ENCODE measurements at places on chromosomes 2 and 18. TPM values are rescaled to one million over a fixed set of nuclear protein-coding genes. Genes with fewer than 3 reads are reported as not detected.

DSC2 gene
- total RNA-seq = not detected

KYNU gene
- not detected for total RNA-seq

OSR1 gene
- total RNA-seq = not detected

KCNJ13 gene
- total RNA-seq = not detected

SRD5A2 gene
- total RNA-seq = not detected

SDC1 gene
- not detected for total RNA-seq

ZAP70 gene
- 97.4 TPM for total RNA-seq

ALKAL2 gene
- total RNA-seq = 1.1 TPM

KHK gene
- 5.1 TPM for total RNA-seq

FOXI3 gene
- not detected for total RNA-seq

HJURP gene
- 76.6 TPM for total RNA-seq

TXNDC2 gene
- not detected for total RNA-seq

GRP gene
- not detected for total RNA-seq

ZNF385B gene
- not detected for total RNA-seq

FAM161A gene
- 2.2 TPM for total RNA-seq

MERTK gene
- total RNA-seq = 0.40 TPM

TEX44 gene
- total RNA-seq = not detected

CNDP1 gene
- total RNA-seq = 0.57 TPM

TUBB8B gene
- total RNA-seq = not detected

ALK gene
- total RNA-seq = not detected

ONECUT2 gene
- 0.10 TPM for total RNA-seq

MAP4K4 gene
- total RNA-seq = 69.1 TPM

FBXO15 gene
- not detected for total RNA-seq

AQP12B gene
- not detected for total RNA-seq

LRRTM4 gene
- not detected for total RNA-seq

ATOH8 gene
- not detected for total RNA-seq

ARHGEF33 gene
- not detected for total RNA-seq

PTPN2 gene
- 151 TPM for total RNA-seq

MBP gene
- total RNA-seq = 77.6 TPM

PSD4 gene
- total RNA-seq = 299 TPM

NETO1 gene
- not detected for total RNA-seq

HOXD12 gene
- not detected for total RNA-seq

RFTN2 gene
- total RNA-seq = not detected

COL5A2 gene
- 0.14 TPM for total RNA-seq

CAPN13 gene
- total RNA-seq = not detected

RNF144A gene
- total RNA-seq = 17.2 TPM

CEP76 gene
- 14.4 TPM for total RNA-seq

VWC2L gene
- total RNA-seq = not detected

DUSP2 gene
- total RNA-seq = 30.9 TPM

SAG gene
- total RNA-seq = 0.05 TPM

PROKR1 gene
- total RNA-seq = not detected

LRATD1 gene
- not detected for total RNA-seq
